ENCODE measurements at places on chromosomes 1 and 21.
A peak's percentile ranks its signal among the peaks of the same experiment; 100 is the strongest.

DNA sequence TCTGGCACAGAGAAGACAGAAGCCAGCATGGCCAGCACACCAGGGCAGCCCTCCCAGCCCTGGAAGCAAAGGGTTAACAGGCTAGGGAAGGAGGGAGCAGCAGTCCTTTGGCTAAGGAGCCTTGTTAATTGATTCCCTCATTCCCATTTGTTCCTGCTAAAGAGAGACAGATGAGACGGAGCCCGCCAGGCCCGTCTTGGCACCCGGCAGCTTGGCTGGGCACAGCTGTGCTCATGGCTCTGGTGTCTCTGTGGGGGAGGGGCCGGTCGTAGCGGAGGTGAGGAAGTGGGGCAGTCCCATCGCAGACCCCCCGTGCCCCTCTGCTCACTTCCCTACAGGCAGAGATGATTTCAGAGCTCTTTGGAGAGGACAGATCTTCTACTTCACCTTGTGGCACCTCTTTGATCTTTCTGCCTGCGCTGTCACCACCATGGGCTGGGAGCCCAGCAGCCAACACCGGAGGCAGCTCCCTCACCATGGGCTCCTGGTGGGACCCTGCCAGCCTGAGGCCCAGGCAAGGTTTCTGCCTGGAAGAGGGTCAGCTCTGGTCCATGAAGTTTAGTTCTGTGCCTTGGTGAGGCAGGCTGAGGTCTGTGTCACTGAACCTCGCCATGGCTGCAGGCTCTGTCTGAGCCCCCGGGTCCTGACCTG lies 38.0 kb downstream of the FOXO6 start:
- DNase-seq: peak; percentile 54

- no peak for DNase-seq
Observed at GRCh38 chr21:34336245-34336644, 27.6 kb upstream of the KCNE2 start.

DNA sequence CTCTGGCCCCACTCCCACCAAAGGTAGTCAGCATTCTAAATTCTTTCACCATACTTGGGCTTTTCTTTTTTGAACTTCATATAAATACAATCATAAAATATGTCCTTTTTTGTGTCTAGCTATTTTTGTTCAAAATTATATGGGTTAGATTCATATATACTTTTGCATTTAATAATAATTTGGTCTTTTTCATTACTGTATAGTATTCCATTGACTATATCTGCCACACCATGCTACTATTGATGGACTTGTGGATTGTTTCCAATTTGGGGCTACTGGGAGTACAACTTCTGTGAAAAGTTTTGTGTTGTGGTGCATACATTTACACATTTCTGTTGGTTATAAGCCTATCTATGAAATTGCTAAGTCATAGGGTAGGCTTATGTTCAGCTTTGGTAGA lies 85.7 kb downstream of the GLUL start:
- no peak for DNase-seq

DNA sequence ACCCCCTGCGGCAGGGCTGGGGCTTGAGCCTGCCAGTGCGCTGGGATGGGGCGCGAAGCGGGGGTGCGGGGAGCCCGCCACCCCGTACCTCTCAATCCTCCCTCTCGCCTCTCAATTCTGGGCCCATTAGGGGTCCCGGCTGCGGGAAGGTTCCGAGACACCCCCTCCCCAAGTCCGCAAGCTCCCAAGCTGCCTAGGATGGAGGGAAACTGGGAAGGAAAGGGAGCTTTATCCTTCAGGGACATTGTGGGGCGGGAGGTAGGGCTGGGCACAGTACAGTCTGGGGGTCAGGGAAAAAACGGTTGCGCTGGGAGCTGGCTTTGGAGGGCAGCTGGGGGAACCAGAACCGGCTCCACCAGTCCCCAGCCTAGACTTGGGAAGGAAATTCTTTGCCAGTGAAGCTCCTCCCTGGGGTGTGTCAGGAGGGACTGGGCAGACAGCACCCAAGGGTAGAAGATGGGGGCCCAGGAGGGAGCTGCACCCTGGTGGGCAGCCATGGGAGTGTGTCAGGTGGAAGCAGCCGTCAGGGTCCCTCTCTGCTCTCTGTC lies 904 bp downstream of the GJB3 start:
- no peak for DNase-seq

- DNase-seq: no peak
Observed at GRCh38 chr1:110600716-110601115, 5.4 kb downstream of the KCNA2 start.

- no peak for DNase-seq
Observed at GRCh38 chr1:180928331-180929230, 15.9 kb downstream of the KIAA1614 start.

Measured in NCI-H1105 (cell line).